ENCODE measurements at places on chromosomes 4 and X.
A peak's percentile ranks its signal among the peaks of the same experiment; 100 is the strongest.

DNA sequence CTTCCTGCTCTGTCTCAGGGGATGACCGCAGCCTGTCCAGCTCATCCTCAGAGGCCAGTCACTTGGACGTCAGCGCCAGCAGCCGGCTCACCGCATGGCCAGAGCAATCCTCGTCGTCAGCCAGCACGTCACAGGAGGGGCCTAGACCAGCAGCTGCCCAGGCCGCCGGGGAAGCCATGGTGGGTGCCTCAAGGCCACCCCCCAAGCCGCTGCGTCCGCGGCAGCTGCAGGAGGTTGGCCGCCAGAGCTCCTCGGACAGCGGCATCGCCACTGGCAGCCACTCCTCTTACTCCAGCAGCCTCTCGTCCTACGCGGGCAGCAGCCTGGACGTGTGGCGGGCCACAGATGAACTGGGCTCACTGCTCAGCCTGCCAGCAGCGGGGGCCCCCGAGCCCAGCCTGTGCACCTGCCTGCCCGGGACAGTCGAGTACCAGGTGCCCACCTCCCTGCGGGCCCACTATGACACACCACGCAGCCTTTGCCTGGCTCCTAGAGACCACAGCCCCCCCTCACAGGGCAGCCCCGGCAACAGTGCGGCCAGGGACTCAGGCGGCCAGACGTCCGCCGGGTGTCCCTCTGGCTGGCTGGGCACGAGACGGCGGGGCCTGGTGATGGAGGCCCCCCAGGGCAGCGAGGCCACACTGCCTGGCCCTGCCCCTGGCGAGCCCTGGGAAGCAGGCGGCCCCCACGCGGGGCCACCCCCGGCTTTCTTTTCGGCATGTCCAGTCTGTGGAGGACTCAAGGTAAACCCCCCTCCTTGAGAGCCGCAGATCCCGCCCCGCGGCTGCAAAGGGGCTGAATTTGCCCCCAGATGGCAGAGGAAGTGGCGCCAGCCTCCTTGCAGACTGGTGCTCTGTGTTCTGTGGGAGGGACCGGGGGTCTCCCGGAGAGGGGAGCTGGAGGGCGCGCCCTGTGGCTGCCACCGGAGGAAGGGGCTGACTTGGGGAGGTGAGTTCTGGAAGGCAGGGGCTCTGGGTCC, 29.9 kb downstream of the DOK7 start:
- ATAC-seq, result no peak
- no peaks in the 10 kb centered on the region for H3K27me3 ChIP-seq
- H3K27ac ChIP-seq, result no peak overlapping the region

DNA sequence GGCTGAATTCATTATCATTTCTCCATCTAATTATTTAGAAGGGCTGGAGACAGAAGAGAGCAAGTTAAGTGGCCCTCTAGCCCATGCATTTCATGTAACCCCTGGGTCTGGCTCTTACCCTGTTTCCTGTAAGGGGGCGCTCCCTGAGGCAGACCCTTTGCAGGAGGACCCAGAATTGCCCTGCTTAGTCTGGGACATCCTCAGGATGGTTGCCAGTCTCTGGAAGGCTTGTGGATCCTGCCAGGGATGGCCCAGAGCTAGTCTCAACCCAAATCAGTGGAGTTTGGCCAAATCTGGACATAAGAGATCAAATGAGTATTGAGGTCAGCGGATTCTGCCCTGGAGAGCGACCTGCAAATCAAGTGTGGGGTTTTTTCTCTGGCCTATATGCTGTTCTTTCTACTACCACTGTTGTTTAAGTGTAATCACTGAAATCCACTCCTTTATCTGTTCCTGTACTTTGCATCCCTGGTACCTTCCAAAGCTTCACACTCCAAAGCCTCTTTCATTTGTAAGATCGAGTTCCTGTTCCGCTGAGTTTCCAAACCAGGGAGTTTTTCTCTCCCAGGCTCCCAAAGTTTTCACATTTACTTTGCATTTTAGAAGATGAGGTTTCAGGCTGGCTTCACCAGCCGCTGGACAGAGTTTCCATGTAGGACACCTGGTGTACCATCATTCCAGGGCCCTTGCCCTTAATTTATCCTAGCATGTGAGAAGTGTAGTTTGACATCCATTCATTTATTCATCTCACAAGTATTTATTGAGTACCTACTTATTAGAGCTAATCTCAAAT, 6.3 kb downstream of the KLF3 start:
- ATAC-seq, result no peak
- H3K36me3 ChIP-seq, result no peaks in the 10 kb centered on the region
- H3K4me3 ChIP-seq, result peak overlapping the region; percentile 40
- no peaks in the 10 kb centered on the region for H3K27me3 ChIP-seq

- ATAC-seq, result no peak
- no peaks in the 10 kb centered on the region for H3K27me3 ChIP-seq
- H3K27ac ChIP-seq, result no peak overlapping the region
- no peaks in the 10 kb centered on the region for H3K4me1 ChIP-seq
These were observed 81.7 kb upstream of the KCNIP4 start for GRCh38 chr4:22030307-22030706.

- no peaks in the 10 kb centered on the region for H3K36me3 ChIP-seq
- no peaks in the 10 kb centered on the region for H3K27me3 ChIP-seq
- no peak for ATAC-seq
- no peak overlapping the region for H3K27ac ChIP-seq
- no peak overlapping the region for H3K4me3 ChIP-seq
These were observed 334.9 kb downstream of the IL1RAPL1 start for GRCh38 chrX:28922106-28922505.

DNA sequence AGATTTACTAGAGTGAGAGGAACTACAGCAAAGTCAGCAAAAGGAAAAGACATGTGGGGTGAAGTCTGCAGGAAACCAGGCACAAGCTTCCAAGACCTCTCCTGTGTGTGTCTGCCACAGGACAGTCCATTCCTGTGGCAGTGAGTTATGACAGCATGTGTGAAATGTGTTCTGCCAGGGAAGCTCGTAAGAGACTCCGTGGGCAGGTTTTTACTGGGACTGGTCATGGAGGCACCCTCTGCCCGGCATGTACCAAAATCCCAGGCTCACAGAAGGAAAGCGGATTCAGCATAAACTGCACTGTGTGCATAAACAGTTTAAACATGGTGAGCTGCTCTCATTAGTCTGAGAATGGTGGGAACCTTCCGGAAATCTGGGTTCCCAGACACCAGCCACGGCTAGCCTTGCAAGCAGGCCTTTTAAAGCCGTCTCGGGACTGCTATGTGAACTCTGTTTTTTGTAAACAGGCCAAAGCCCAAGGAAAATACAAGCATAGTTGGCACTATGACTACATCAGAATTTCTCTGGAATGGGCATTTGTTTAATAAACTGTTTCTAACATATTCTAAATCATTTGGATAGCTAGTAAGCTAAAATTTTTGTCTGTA, 288.5 kb downstream of the TENM3 start:
- H3K4me3 ChIP-seq, result no peak overlapping the region
- ATAC-seq, result no peak
- H3K4me1 ChIP-seq, result no peaks in the 10 kb centered on the region
- no peaks in the 10 kb centered on the region for H3K36me3 ChIP-seq

DNA sequence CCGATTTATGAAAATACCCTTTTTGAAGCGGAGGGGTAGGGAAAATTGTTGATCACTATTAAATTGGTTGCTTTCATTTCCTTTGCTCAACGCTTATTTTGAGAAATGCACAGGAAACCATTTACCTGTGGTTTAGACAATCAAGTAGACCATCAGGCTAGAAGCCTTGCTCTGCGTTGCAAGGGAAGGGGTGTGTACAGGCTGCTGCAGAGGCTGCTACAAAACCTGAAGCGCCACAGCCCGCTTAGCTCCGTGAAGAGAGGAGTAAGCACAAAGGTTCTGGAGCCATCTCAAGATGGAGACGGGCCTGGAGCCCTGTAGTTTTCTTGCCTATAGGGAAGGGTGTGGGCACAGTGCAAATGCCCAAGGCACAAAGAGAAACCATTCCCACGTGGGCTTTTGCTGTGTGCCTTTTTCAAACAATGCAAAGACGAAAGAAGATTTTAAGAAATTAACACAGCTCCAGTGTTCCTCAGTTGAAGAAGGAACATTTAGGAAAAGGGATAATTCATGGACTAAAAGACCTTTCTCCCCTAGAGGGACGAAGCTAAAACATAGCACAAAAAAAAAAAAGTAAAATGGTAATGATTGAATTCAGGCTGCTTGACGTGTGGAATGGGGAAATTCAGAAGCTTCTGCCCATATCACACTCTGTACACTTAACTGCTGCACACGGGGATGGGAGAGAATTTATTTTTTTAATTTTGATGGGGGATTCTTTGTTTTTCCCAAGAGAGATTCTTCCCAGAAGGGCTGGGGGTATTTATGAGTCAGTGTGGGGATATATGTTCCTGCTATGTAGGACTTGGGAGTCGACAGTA, 3.5 kb downstream of the TMSB4X start:
- peak; percentile 80 for ATAC-seq
- H3K27me3 ChIP-seq, result no peaks in the 10 kb centered on the region
- peak overlapping the region; percentile 77 for H3K4me3 ChIP-seq
- peaks cover 24% of the 10 kb centered on the region for H3K4me1 ChIP-seq
- H3K36me3 ChIP-seq, result peaks cover 28% of the 10 kb centered on the region

DNA sequence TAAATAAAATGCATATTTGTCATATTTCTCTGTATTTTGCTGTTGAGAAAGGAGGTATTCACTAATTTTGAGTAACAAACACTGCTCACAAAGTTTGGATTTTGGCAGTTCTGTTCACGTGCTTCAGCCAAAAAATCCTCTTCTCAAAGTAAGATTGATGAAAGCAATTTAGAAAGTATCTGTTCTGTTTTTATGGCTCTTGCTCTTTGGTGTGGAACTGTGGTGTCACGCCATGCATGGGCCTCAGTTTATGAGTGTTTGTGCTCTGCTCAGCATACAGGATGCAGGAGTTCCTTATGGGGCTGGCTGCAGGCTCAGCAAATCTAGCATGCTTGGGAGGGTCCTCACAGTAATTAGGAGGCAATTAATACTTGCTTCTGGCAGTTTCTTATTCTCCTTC, 3.3 kb downstream of the HTT start:
- H3K27me3 ChIP-seq, result no peaks in the 10 kb centered on the region
- peak; percentile 55 for ATAC-seq
- peaks cover 63% of the 10 kb centered on the region for H3K4me1 ChIP-seq
- H3K4me3 ChIP-seq, result peak overlapping the region; percentile 66
- peak overlapping the region; percentile 84 for H3K27ac ChIP-seq
- peaks cover 24% of the 10 kb centered on the region for H3K36me3 ChIP-seq

GRCh38 chr4:31045151-31045550, 325.0 kb downstream of the PCDH7 start:
- no peak for ATAC-seq
- H3K27ac ChIP-seq, result no peak overlapping the region
- no peaks in the 10 kb centered on the region for H3K4me1 ChIP-seq
- no peaks in the 10 kb centered on the region for H3K36me3 ChIP-seq
- no peaks in the 10 kb centered on the region for H3K27me3 ChIP-seq

DNA sequence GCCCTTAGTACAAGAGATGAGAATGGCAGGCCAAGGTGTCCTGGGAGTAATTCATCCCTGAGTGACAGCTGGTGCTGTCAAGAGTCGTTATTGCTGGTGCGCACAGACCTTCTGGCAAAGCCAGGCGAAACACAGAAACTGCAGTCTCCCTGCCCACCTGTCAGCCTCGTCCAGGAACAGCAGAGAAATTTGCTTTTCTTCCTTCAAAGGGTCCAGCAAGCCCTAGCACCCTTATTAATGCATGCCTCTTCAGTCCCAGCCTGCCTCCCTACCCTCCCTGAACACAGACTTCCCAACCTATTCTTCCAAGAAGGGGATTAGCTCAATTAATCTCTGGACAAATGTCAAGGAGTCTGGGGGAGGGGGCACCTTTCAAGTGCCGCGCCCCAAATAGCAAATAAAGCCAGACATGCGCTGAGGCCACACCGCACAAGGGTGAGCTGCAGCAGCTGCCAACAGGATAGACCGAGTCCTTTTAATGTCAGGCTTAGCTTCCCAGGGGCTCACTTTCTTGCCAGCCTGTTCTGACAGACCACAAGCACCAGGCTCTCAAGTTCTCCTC, 250.7 kb upstream of the RASGEF1B start:
- no peaks in the 10 kb centered on the region for H3K36me3 ChIP-seq
- ATAC-seq, result no peak
- no peak overlapping the region for H3K27ac ChIP-seq
- no peak overlapping the region for H3K4me3 ChIP-seq
- H3K4me1 ChIP-seq, result peaks cover 23% of the 10 kb centered on the region
